Thyroid gland (tissue), 4 donors: ENCODE measurements at places on chromosomes 4 and X. TPM values are rescaled to one million over a fixed set of nuclear protein-coding genes. Genes with fewer than 3 reads are reported as not detected.

BMX gene
- 8.0 TPM for total RNA-seq

CLRN2 gene
- total RNA-seq, result not detected

PAGE2B gene
- total RNA-seq, result not detected

VCX gene
- total RNA-seq, result not detected

F8A3 gene
- total RNA-seq, result 28.7 TPM

DMRTC1 gene
- total RNA-seq, result not detected

KIAA1210 gene
- total RNA-seq, result 0.33 TPM

EIF1AX gene
- total RNA-seq, result 63.6 TPM
